Tibial artery (tissue), 4 donors: ENCODE measurements at places on chromosomes 6 and 20.

DNA sequence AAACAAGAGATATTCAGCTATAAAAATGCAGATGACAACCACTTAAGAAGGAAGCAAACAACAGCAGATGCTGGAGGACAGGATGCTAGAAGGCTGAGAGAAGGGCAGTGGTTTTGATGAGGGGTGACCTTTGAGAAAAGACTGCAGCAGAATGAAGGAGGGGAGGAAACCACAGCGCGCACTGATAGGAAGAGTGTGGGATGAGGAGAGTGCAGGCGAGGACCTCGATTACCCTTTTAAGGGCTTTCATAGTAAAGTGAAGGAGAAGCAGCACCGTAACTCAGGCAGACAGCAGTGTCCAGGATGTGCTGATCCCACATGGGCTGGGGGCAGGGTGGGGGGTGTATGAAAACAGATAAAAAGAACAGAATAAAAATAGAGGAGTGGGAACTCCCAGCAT lies 19.2 kb downstream of the ZBTB2 start:
- DNase-seq = no peak

DNA sequence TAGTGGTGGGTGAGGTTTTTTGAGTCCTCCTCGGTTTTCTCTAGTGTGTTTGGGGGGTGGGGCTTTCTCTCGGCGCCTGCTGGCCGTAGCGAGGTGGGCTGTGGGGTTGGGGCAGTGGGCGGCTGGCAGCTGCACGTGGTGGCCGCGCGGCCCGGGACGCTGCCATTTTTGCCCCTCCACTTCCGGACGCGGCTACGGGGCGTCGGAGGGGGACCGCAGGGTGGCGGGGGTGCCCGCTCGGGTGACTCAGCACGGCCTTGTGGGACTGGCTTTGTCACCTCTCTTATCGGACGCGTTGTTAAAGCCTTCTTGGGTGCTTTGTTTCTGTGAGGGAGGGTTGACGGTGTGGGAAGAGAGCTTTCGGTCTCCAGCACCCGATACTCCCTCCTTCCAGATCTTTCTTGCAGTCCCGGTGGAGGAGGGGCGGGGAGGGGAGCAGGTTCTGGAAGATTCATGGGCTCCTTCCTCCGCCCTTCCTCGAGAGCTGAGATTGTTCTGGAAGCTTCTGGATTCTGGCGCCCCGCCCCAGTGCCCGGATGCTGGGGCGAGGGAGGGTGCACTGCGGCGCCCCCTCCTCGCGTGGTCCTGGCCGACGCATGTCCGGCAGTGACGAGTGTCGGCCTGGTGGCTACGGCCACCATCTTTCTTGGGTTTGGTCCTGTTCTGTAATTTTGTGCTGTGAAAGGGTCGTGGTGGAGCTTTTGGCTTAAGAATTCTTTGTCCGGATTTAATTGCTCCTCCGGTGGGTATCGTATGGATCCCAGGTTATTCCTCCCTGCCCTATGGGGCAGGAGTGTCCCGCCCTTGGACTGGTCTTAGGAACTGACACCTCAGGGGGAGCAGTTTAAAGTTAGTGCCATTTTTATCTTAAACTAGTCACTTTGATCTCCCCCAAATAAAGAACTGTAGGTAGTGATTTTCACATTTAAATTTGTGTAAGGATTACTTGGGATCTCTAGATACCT lies 719 bp downstream of the HSP90AB1 start:
- peak; percentile 90 for DNase-seq

- no peak for DNase-seq
Measured at GRCh38 chr6:154242617-154243357, 113.8 kb downstream of the IPCEF1 start.

DNA sequence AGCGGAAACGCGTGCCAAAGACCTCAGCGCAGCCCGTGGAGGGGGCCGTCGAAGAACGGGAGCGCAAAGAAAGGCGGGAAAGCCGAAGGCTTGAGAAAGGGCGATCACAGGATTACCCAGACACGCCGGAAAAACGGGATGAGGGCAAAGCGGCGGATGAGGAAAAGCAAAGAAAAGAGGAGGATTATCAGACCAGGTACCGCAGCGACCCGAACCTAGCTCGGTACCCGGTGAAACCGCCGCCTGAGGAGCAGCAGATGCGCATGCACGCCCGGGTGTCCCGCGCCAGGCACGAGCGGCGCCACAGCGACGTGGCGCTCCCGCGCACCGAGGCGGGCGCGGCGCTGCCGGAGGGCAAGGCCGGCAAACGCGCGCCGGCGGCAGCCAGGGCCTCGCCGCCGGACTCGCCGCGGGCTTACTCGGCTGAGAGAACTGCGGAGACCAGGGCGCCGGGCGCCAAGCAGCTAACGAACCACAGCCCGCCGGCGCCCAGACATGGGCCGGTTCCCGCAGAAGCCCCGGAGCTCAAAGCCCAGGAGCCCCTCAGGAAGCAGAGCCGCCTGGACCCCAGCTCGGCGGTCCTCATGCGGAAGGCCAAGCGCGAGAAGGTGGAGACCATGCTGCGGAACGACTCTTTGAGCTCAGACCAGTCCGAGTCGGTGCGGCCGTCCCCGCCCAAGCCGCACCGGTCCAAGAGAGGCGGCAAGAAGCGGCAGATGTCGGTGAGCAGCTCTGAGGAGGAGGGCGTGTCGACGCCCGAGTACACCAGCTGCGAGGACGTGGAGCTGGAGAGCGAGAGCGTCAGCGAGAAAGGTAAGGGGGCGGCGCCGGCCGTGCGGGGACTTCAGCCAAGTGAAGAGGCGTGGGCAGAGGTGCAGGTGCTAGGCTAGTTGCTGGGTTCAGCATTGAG lies 296.2 kb downstream of the RIMS1 start:
- no peak for DNase-seq

GRCh38 chr6:34025861-34026260 lies 120.0 kb downstream of the GRM4 start:
- no peak for DNase-seq

DNA sequence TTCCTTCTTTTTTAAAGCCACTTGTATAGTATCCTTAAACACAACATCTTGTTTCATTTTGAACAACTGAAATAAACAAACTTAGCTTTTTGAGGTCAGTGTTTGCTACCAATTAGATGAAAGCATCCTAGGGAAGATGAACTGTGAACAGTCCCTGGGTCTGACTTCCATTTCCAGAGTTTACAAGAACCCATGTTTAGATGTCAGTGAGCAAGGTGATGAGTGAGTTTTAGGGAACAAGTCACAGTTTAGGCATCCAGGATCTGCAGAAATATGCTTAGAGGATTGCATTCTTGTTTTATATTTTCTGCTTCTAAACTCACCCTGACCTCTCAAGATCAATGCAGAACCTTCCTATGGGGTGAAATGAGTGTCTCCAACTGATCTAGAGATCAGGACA lies 3.0 kb downstream of the ZC2HC1B start:
- DNase-seq = no peak

GRCh38 chr6:165632194-165632593 lies 30.8 kb downstream of the PDE10A start:
- DNase-seq = no peak

DNA sequence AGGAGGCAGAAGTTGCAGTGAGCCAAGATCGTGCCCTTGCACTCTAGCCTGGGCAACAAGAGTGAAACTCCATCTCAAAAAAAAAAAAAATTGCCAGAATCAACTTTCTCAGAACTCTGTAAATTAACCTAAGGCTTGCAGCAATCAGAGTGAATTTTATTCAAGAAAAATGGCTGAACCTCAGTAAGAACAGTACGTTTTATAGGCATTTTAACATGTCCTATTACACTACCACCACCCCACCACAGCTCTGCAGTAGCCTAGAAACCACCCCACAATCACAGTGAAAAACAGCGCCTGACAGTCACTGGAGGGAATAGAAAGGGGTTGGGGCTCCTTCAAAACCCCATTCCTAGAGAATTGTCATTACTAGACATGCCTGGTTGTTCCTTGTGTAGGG lies 16.4 kb upstream of the BTN1A1 start:
- no peak for DNase-seq

GRCh38 chr6:56659721-56660380 lies 17.2 kb upstream of the DST start:
- DNase-seq = no peak

GRCh38 chr6:157681041-157681650 lies 141.9 kb upstream of the SNX9 start:
- DNase-seq = no peak

DNA sequence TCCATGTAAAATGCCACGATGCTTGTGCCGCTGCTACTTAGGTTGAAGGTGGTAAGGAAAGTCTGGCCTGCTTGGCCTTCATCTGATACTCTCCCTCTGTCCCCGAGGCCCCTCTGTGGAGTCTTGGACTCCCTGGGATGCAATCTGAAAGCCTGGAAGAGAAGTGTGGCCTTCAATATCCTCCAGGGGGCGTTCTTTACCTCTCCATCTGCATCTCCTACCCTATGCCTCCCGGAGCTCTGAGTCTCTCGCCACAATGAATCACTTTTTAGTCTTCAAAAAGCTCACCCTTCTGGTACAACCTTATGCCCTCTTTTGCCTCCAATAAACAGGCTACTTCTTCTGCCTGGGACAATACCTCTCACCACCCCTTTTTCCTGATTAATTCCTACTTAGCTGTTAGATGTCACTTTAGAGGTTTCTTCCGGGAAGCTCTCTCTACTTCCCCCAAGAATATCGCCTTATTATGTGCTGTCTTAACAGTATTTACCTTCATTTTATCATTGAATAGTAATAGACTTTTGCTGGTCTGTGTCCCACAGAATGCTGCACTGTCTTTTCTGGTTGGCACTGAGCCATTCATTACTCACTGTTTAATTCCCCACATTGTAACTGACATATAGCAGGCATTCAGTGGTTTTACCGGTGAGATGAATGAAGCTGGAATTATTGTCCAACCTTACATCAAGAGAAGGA lies 13.9 kb upstream of the ATG5 start:
- DNase-seq = peak; percentile 28

- no peak for DNase-seq
Measured at GRCh38 chr20:36812594-36813463, 39.3 kb upstream of the DSN1 start.

DNA sequence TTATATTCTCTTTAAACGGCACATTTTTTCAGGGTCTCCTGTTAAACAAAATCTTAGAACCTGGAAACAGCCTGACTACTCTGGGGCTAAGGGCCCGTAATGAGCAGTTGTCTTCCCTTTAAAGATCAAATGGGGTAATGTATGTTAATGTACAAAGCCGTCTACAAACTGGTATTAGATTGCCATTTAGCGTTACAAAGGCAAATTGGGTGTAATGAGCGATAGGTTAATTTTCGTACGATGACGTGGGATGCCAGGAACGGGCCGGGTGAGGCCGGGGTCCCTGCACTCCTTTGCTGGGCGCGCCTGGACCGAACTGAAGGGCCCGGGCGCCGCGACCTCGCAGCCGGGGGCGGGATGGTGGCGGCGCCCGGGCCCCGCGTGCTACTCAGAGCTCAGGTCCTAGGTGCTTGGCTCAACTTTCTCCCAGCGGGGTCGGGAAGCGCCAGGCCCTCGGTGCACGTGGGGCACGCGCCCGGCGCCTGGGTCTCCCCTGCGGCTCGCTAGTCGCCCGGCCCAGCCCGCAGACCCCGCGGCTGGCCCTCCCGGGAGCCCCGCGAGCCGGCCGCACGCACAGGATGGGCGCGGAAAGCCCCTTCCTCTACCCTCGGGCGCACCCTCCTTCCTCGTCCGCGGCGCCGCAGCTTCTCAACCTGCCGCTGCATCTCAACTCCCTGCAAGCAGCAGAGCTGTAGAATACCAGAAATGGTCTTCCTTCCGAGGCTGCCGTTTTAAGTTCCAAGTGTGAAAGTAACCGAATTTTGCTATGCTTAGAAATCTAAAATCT lies 5.9 kb downstream of the NKX2-4 start:
- DNase-seq = no peak

GRCh38 chr20:39960522-39961428 lies 728.3 kb downstream of the MAFB start:
- DNase-seq = no peak
